ENCODE measurements at places on chromosomes 6 and 20. TPM values are rescaled to one million over a fixed set of nuclear protein-coding genes. Genes with fewer than 3 reads are reported as not detected.

DNA sequence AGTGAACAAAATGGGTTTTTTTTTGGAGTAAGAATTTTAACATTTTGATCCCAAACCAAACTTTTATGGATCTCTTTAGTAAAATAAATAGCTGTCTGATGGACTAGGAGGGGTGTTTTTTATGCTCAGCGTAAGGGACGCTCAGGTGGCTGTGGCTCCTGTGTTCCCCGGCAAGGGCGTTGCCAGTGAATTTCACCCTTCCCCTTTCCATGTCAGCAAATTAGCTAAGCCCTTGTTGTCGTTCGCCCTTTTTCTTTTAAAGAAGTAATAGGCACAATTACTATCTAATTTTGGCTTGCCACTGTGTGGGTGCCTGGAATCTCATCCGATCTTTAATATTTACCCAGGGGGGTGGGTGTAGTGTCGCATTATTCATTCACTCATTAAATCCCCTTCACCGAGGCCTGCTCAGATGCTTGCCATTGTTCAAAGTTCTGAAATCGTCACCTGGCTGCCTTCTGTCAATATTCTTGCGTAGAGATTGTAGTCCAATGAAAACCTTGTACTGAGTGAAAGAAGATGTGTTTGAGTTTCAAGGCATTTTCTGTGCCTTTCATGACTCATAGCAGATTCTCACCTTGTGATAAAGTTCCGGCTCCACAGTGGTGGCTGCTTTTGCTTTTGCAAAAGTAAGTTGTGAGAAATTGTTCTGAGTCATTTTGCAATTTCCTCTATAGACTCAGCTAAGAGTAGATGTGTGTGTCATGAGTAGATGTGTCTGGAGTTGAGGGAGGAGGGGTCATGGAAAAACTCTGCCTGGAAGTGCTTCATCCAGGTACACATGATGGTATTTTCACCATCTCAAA is 40.0 kb upstream of the CLDN20 start:
- DNase-seq = no peak

- no peak for DNase-seq
Measured at GRCh38 chr6:79862126-79862525, 85.2 kb downstream of the ELOVL4 start.

LY6G6F gene
- polyA plus RNA-seq = not detected

DNA sequence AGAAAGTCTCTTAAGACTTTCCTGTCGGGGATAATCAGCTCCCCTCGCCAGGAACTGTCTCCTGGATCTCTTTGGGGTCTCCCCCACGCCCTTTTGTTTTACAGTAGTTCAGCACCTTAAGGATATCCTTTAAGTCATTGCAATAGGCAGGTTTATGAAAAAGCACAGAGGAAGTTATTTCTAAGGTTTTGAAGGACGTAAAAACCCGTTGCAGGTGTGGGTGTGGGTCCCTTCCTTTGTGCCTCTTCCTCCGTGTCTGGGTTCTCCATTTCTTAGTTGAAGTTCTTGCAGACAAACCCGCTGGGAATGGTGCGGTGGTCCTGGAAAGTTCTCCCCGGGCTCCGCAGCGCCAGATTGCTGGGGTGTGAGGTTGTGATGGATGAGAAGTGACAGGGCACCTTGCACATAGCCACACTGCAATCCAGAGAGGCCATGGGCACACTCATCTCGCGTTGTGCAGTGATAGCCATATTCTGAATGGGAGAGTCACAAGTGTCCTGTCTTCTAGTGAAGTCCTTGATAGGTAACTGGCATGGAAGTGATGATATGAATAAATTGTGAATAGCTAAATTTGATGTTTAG is 65.2 kb downstream of the GTF2H5 start:
- DNase-seq = peak; percentile 67

- no peak for DNase-seq
Measured at GRCh38 chr20:48155268-48155667, 370.0 kb upstream of the SULF2 start.

- DNase-seq = no peak
Measured at GRCh38 chr20:62370115-62370806, 3.1 kb upstream of the LAMA5 start.

DNA sequence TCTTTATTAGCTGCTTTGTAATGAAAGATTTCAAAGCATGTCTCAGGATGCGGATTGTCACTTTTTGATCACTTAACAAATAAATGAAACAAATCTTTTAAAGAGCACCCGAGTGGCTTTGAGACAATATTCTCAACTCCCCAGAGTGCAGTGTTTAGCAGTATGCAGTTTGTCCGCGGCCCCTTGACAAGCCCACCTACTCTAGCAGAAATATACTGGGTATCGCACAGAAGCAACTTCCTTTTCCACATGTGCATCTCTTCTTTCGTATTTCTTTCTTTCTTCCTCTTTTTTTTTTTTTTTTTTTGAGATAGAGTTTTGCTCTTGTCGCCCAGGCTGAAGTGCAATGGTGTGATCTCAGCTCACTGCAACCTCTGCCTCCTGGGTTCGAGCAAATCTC is 84.5 kb upstream of the FAM184A start:
- no peak for DNase-seq
